ENCODE measurements at places on chromosomes 4 and X.

DNA sequence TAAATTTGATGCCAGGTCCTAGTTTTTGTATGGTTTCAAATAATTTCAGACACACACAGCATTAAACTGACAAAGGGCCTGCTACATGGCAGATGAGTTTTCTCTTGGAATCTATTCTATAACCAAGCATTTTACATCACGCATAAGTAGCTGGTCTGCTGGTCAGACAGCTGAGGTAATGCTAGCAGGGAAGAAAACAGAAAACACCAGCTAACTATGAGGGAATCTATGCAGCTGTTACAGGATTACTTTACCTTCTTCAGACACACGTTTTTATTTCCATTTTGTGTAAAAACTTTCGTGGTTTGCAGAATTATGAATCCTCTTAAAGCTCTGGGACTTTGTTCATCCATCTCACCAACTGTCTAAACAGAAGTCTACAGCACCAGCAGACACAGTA is 42.0 kb downstream of the MFAP3L start:
- no peak for DNase-seq

- DNase-seq = no peak
Measured at GRCh38 chrX:5681159-5681558, 547.5 kb downstream of the NLGN4X start.

DNA sequence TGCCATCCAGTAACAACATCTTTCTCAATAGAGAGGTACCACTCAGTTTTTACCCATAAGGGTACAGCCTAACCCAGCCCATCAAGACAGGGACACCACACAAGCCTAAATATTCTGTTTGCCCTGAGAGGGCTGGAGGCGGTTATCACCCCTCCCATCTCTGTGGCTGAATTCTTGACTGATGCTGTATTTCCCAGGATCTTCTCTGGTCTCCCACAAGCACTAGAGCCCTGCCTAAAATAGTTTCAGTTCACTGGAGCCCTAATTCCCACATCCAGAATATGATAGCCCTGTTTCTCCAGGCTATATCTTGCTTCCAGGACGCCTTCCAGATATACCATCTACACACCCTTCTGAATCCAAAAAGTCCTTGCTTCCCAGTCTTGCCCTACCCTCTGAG is 91.6 kb upstream of the NMU start:
- no peak for DNase-seq

GRCh38 chr4:153185331-153185852 is 18.9 kb upstream of the TRIM2 start:
- DNase-seq = no peak

DNA sequence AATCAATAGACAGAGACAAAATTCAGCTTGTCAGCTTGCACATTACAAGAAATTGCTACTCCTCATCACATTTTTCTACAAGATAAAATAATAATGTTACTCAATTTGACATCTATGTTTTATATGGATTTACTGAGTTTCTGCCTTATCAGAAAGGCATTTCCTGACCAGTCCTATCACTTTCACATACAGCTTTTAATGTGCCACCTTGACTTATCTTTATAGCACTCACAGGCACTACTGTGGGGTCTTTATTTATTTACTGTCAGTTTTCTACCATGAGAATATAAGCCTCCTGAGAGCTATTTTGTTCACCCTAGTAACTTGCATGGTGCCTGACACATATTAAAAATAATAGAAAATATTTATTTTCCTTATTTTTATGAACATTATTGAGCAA is 6.0 kb downstream of the NDST4 start:
- no peak for DNase-seq

- no peak for DNase-seq
Measured at GRCh38 chr4:95360256-95360903, 188.4 kb downstream of the UNC5C start.

GRCh38 chr4:70725633-70726032 is 3.9 kb downstream of the RUFY3 start:
- no peak for DNase-seq

GRCh38 chr4:2798399-2799223 is 5.7 kb downstream of the SH3BP2 start:
- peak; percentile 40 for DNase-seq

GRCh38 chrX:71910986-71911730 is 513 bp downstream of the NHSL2 start:
- peak; percentile 11 for DNase-seq

DNA sequence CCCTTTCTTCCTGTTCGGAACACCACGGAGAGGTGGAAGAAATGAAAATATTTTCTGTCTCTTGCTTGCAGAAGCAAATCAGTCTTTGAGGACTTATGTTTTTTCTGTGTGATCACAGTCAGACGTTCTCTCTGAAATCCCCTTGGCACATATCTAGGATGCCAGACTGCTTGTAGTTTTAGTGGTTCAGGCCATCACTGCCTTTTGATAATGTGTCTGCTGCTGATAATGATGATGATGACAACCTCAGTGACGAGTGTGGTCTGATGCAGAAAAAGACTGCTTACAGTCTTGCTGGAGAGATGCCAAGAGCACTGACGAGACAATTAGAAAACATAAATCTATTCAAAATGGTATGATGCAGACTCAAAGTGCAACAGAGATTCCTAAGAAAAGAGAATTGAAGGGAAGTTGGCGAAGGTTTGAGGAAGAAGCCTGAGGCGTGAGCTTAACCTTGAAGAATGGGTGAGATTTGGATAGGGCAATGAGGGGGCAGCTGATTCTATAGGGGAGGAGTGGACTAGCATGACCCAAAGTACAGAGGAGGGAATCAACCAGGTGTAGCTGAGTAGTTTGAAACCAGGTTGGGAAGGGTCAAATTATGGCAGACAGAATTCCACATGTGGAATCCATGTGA is 7.9 kb downstream of the RAB33A start:
- DNase-seq = no peak

- DNase-seq = no peak
Measured at GRCh38 chrX:148813422-148813821, 313.0 kb downstream of the AFF2 start.

DNA sequence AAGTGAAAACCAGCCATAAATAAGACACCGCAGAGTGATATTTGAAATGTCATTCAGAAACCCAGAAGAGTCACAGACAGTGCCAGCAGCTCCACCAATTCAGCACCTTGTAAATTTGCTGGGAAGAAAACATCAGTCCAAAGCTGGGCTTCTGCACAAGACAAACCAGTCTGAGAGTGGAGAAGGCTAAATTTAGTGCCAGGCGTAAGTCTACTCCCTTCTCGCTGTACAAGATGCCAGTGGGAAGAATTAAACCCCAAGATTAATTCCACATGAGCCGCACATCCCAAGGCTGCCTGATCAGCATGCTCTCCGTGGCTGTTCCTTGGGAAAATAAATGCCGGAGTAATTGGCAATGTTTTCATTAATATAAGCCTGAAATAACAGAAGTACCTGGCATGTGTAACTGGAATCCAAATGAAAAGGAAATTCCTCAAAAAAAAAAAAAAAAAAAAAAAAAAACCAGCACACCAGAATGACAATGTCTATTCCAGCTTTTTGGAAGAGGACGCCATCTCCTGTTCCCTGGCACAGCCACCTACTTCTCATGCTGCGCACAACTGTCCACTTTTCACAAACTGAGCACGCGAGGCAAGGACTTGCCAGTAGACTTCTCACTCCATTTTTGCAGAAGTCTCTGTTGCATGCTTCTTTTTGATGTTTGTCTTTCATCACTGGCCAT is 95.5 kb downstream of the NSUN7 start:
- no peak for DNase-seq

DNA sequence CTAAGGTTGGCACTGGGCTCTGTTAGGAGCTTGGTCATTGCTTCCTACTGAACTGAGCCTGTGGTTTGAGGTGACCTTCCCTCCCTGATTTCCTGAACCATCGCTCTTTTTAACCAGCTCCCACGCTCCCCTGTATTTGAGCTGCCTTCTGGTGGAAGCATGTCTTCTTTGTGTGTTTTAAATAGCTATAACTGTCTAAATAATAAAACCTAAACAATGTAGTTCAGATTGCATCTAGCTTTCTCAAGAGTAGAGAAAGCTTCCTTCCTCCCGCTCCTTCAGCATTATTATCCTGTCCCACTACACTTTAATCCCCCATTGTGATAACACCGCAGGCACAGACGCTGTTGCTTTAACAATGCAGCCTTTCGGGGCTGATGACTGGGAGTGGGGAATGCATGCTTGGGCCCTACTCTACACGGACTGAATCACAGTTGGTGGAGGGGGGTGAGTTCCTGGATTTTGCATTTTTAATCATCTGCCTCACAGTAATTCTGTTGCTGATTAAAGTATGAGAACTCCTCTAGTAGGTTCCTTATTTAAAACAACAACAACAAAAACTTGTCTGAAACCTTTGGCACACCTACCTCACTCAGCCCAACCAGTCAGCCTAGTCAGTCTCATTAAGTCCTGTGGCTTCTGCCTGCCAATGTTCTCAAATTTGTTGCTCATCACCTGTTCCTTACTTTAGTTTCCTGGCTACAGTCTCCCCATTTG is 6.6 kb downstream of the SMS start:
- DNase-seq = no peak

Data from T-helper 17 cell (primary cell).